ENCODE measurements at places on chromosomes 6 and 20.
A peak's percentile ranks its signal among the peaks of the same experiment; 100 is the strongest.

DNA sequence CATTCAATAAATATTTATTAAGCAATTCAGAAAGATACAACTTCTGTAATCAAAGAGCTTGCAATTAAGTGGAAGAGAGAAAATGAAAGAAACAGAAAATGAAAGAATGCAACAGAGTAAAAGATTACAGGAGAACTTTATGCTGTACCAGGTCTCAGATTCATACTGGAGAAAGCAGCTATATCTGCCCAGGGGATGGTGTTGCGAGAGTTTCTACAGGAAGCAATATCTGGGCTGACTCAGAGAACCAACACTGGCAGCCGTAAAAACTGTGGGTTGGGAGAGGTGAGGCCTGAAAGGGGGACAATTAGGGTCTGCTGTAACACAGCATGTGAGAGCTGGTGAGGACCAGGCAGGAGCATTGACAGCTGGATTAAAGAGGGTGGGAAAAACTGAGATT lies 256.7 kb upstream of the TCF21 start:
- DNase-seq, result no peak

GRCh38 chr6:77656999-77657764 lies 4.3 kb downstream of the MEI4 start:
- DNase-seq, result no peak

DNA sequence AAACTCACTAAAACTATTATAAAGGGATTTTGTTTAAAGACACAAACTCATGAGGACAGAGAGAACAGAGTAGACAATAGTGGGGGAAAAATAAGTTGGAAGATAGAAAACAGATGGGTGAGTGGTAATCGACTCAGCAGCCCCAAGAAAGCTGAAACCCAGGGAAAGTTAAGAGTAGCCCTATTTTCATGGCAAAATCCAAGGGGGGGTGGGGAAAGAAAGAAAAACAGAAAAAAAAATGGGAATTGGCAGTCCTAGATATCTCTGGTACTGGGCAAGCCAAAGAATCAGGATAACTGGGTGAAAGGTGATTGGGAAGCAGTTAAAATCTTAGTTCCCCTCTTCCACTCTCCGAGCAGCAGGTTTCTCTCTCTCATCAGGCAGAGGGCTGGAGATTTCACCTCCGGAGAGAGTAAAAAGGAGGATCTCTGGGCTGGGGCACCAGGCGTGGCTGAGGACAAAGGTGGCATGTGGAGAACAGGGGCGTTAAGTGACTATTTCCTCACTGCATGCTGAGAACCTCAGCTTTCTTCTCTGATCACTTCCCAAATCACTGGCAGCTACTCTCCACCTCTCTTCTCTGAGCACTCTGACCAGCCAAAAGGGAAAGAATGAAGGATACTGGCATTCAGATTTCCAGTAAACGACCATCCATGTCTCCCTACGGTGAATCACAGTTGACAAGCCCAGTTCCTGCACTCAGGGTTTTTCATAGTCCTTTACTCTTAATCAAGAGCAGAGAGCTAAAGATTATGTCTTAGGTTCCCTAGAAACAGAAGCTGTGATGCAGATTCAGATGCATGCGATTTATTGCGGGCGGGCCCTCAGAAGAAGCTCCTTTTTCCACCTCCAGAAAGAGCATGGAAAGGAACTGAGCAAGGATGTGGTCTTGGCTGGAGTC lies 7.3 kb upstream of the RNF24 start:
- no peak for DNase-seq

DNA sequence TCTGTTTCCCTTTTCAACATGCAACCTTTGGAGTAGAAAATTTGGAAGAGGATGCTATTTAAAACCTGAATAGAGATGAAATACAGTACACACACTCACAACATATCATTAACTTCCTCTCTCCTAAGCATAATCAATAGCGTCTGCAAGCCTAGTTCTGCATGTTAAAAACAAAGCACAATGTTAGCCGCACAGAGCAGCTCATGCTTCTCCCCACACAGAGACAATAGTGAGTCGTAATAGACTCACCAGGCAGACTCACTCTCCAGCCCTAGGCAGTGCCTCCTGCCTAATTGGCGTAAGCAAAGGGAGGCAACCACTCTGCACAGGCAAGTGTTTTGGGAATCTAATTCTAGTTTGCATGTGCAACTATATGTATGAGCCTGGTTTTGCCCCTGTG lies 45.8 kb upstream of the ARID1B start:
- peak; percentile 48 for DNase-seq

- DNase-seq, result no peak
Measured at GRCh38 chr20:19492116-19492515, 265.9 kb upstream of the RIN2 start.
